ENCODE measurements at places on chromosomes 5 and 9.

DNA sequence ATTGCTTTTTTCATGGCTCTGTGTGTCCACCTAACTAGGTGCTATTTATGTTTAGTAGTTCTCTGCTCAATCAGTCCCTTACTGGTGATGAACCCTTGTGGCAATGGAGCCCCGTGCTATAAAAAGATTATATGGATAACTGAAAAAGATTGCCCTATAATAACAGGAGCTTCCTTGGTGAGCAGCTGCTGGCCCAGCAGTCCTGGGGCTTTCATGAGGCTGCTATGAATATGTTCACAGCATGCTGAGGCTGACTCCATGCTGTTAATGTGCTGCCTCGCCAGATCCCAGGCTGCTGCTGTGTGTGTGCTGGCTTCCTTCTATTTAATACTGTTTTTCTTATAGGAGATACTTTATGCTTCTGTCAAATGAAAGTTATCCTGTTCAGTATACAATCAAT, 357.5 kb downstream of the TAF11L14 start:
- DNase-seq, result no peak

GRCh38 chr5:143002459-143003327, 232.5 kb downstream of the ARHGAP26 start:
- DNase-seq, result no peak

- DNase-seq, result no peak
Observed at GRCh38 chr5:109612278-109612905, 77.3 kb upstream of the MAN2A1 start.

GRCh38 chr5:146662229-146662628, 146.2 kb upstream of the GPR151 start:
- DNase-seq, result no peak

- no peak for DNase-seq
Observed at GRCh38 chr9:135455401-135456030, 24.1 kb upstream of the PPP1R26 start.

DNA sequence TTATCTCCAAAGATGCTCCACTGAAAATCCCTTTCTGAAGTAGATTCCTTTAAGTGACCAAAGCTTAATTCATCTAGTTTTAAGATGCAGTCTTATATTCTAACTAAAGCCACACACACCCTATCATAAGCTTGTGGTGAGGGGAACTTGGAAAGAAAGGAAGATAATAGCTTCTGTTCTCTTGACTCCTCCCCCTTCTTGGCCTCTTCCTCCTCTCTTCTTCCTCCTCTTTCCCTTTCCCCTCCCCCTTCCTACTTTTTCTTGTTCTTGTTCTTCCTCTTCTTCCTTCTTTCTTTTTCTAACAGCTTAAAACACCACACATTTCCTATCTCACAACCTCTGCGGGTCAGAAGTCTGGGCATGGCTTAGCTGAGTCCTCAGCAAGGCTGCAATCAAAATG, 23.5 kb downstream of the IL7R start:
- no peak for DNase-seq

- DNase-seq, result no peak
Observed at GRCh38 chr5:125574491-125575044, 828.1 kb upstream of the ZNF608 start.

- DNase-seq, result no peak
Observed at GRCh38 chr5:174773371-174773770, 49.0 kb downstream of the MSX2 start.

DNA sequence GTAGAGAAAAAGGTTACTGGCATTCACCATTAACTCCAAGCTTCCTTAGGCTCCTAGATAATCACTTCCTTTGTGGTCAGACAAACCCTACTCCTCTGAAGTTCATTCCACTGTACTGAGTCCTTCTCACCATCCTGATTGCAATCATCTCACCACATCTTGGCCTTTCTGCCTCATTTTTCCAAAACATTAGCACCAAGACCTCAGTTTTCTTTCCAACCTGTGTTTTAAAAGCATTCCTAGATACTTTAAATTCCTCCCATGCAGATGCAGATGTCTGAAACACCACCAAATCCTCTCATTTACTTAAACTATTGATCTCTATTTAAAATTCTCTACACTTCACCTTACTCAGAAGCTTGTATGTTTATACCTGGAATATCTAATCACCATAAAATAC, 961.3 kb upstream of the CTNND2 start:
- DNase-seq, result no peak

GRCh38 chr9:18331808-18332209, 142.1 kb upstream of the ADAMTSL1 start:
- no peak for DNase-seq

All from stimulated activated CD8-positive, alpha-beta memory T cell treated with anti-CD3 and anti-CD28 coated beads, Interleukin-7, amount 100 ng/mL, for 1 hour (primary cell).